ENCODE measurements at places on chromosomes 16 and 17.

GRCh38 chr16:30747331-30747730 lies 894 bp upstream of the PHKG2 start:
- DNase-seq, result no peak

- DNase-seq, result peak; percentile 51
These were observed 4.3 kb downstream of the MYO1C start for GRCh38 chr17:1487939-1488825.

GRCh38 chr17:27338536-27338985 lies 44.6 kb downstream of the WSB1 start:
- no peak for DNase-seq

DNA sequence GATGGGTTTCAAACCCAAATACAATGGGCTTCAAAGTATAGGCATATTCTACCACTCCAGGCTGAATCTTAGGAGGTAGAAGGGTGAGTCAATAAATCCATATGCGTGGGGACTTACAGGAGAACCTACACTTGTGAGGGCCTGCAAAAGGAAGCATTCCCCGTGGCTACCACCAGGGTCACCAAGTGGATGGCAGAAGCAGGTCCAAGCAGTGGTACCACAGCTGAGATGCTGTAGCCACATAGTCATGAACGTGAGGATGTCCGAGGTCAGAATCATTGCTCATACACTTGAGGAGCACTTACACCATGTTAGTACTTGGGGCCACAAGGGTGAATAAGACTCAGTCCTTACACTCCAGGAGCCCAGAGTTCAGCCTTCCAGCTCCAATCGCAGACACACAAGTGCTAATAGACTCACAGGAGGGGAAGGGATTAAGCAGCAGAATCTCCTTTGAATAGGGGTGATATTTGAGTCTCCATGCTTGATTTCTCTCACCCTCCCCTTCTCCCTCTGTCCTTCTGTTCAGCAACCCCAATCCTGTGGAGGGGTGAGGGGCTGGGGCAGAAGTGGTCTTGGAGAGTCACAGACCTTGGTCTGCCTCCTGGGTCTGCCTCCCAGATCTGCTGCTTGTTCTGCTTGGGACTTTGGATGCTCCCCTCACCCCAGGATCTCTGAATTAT lies 42.5 kb upstream of the ASIC2 start:
- DNase-seq, result no peak

DNA sequence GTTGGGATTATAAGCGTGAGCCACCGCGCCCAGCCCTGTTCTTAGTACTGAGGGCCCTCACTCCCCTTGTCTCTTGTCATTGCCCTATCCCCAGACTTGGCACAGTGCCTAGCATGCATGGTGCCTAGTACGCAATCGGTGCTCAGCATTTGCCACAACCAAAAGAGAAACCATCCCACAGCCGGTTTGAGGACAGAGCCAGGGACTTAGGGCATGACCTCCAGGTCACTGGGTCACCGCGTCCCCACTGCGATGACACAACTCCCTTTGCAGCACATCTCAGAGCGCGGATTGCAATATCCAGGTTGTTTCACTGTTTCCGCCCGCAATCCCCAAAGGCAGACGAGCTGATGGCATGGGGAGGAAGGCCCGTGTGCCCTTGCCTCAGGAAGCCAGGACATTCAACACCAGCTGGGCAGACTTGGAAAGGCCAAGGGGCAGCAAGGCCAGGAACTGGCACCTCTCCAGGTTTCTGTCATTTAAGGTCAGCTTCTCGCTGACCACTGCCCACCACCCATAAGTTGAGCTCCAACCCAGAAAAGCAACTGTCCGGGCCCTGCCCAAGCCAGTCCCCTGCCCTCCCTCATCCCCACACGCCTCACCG lies 274.5 kb downstream of the MRTFB start:
- DNase-seq, result no peak

- no peak for DNase-seq
These were observed 1.8 kb downstream of the CANT1 start for GRCh38 chr17:79007504-79008381.

- no peak for DNase-seq
These were observed 18.5 kb upstream of the SP2 start for GRCh38 chr17:47877368-47878034.

DNA sequence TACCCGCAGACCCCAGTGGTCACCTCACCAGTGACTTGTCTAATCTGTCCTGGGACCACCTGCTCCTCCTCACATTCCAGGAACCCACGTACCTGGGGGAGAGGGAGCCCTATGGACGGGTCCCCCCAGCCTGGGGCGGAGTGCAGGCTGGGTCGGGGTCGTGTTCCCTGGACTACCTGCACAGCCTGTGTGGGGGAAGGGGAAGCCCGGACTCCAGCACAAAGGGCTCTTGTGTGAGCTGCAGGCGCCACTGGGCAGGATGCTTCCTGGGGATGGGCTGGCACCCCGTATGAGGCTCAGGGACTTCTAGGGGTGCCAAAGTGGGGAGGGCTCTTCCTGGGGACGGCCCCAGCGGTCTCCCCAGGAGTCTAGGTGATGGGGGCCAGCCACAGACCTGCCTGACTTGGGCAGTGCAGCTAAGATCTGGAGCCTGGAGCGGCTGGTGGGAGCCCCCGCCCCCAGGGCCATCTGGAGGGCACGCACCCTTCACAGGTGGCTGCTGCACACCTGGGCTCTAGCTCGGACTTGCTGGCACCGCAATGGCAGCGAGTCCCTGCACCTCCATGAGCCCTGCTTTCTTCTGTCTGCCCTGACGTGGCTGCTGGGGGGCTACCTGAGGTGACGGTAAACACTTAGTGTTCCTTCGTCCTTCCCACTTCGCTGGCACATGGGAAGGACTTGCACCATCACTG lies 7.5 kb downstream of the VASN start:
- DNase-seq, result no peak

- no peak for DNase-seq
These were observed 135.0 kb downstream of the COPRS start for GRCh38 chr17:31724026-31724425.

DNA sequence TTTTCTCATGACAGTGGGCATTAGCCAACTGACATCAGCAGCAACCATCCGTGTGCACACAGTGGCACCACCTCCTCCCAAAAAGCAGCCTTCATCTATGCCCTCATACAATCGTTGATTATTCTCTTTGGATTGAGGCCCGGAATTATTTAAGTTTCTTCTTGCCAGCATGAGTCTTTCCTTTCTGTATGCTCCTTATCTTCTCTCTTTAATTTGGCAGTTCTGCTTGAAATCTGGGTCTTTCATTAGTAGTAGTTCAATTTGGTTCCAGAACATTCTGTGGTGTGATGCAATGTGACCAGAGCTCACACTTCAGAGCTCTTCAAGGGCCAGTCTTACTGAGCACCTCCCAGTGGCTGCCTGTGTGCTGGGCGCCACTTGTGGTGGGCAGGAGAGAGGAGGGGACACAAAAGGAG lies 52.2 kb upstream of the STH start:
- DNase-seq, result no peak

GRCh38 chr16:21608639-21609328 lies 9.4 kb downstream of the METTL9 start:
- no peak for DNase-seq

- DNase-seq, result peak; percentile 66
These were observed 4.1 kb upstream of the CDH15 start for GRCh38 chr16:89167425-89167941.

DNA sequence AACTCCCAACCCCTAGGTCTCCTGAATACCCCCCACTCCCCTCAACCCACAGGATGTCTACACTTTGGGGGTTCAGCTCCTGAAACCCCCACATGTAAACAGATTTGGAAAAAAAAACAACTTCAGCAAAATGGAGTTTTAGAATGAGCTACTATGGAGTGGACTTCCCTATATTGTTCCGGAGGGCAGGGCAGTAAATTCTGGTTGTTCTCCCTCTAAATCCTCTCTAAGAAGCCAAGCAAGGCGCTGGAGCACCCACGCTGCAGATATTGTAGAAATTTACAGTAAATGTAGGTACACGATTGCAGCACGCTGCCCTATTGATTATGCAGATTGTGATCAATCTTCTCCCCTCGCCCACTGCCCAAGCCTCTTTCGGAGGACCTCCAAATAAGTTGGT lies 8.5 kb upstream of the ZFHX3 start:
- DNase-seq, result no peak

DNA sequence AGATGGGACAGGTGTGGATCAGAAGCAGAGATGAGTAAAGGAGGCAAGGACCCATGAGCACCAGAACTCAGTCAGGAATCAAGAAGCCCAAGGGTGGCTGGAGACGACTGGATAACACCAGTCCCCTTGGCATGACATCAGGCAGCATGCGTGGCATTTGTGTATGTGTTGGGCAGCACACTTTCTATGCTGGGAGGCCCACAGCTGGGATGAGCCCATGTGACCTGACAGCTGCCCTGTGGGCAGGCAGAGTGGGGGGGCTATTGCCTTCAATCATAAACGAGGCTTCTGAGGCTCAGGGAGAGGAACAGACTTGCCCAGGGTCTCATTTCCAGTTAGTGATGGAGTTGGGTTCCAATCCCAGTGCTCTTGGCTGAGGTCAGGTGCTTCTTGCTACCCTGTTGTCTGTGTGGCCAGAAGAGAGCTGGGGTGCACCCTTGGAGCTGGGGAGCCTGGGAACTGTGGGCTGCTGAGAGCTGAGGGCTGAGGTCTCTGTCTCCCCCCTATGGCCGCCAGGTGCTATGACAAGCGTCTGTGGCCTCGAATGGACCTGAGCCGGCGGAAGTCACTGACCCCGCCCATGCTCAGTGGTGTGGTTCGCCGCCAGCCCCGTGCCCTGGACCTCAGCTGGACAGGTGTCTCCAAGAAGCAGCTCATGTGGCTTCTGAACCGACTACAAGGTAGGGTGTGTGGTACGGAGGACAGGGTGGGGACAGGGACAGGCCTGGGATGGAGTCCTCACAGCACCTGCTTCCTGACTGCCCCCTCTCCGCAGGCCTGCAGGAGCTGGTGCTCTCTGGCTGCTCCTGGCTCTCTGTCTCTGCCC lies 7.1 kb upstream of the ORAI3 start:
- DNase-seq, result no peak

DNA sequence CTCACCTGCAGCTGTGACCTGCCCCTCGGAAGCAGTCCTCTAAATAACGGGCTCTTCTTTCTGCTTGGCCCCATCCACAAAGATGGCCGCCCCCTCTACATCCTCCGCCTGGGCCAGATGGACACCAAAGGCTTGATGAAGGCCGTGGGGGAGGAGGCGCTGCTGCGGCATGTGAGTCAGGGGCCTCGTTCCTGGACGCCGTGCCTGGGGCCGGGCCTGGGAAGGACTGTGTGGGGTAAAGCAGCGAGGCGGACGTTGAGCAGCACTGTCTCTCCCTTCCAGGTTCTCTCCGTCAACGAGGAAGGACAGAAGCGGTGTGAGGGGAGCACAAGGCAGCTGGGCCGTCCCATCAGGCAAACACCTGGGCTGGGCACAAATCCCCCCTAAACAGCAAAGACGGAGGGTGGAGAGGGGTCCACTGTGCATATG lies 33.1 kb downstream of the NAGPA start:
- no peak for DNase-seq

DNA sequence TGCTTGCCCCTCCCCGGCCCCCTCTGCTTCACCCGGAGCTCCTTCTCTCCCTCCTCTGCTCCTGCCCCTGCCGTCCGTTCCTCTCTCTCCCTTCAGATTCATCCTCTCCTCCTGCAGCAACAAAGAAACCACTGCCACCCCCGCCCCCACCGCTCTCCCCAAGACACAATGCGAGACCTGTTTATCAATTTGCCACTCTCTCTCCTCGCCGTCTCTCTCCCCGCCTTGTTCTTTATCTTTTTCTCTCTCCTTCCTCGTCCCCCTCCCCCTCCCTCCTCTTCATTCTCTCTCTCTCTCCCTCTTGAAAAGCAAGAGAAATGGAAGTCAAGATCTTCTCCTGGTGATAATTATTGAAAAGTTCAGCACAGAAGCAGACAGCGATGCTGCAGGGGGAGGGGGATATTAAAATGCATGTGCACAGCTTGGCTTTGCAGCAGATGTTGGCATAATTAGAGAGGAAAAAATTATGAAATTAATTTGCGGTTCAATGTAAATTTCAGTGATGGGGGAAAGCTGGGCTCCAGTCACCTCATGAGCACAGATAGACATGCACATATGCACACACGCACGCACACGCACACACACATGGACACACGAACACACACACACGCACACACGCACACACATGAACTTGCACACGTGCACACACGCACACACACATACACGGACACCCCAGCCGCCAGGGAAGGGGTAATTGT lies 58.1 kb upstream of the CBFA2T3 start:
- no peak for DNase-seq

All from stimulated activated CD4-positive, alpha-beta T cell treated with anti-CD3 and anti-CD28 coated beads, Interleukin-1b, Interleukin-23, amount 100 ng/mL, for 1 hour (primary cell).